ENCODE measurements at places on chromosomes 12 and 14. TPM values are rescaled to one million over a fixed set of nuclear protein-coding genes. Genes with fewer than 3 reads are reported as not detected.

GRCh38 chr12:85523197-85523596 is 243.2 kb downstream of the ALX1 start:
- DNase-seq, result no peak

DNA sequence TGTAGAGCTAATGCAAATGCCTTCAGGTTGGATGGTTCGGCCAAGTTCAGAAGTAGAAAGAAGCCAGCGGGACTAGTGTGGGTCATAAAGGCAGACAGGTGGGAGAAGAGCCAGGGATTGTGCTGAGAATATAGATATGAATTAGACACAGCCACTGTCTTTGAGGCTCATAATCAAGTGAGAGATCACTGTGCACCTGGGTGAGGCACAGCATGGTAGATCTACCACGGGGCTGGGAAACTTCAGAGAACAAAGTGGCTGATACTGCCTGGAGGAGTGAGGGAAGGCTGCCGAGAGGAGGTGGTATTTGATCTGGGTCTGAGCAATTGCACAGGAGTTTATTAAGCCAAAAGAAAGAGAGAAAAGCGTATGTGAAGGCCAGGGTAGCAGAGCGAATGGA is 40.6 kb upstream of the CHST11 start:
- no peak for DNase-seq

The ART4 gene
- total RNA-seq, result not detected

The REP15 gene
- not detected for total RNA-seq

The PMCH gene
- not detected for total RNA-seq

The RBP5 gene
- 0.29 TPM for total RNA-seq

The C14orf119 gene
- 47.0 TPM for total RNA-seq

The SMIM41 gene
- not detected for total RNA-seq

All from activated CD8-positive, alpha-beta T cell treated with anti-CD3 and anti-CD28 coated beads, Interleukin-2, amount 10 ng/mL, durations not matched to agents 7 days and 5 days (primary cell).